ENCODE measurements at places on chromosomes 16 and 17.

DNA sequence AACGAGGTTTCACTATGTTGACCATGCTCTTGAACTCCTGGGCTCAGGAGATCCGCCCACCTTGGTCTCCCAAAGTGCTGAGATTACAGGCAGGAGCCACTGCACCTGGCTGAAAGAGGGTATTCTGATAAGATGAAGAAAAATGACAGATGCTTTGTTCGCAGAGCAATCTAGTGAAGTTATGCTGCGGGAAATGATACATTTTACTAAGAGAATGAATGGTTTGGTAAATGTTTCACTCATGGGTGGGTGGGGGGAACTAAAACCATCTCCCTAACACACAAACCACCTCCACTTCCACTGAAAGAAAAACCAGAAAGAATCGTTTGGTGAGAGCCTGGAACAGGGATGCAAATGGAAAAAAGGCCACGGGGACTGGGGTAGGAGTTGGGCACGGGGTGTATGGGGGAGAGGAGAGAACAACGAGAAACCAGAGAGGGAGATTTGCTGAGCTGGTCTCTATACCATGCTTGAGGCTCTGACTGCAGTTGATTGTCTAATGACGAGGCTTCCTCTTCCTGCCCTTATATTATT, 19.0 kb upstream of the XYLT2 start:
- DNase-seq = no peak

DNA sequence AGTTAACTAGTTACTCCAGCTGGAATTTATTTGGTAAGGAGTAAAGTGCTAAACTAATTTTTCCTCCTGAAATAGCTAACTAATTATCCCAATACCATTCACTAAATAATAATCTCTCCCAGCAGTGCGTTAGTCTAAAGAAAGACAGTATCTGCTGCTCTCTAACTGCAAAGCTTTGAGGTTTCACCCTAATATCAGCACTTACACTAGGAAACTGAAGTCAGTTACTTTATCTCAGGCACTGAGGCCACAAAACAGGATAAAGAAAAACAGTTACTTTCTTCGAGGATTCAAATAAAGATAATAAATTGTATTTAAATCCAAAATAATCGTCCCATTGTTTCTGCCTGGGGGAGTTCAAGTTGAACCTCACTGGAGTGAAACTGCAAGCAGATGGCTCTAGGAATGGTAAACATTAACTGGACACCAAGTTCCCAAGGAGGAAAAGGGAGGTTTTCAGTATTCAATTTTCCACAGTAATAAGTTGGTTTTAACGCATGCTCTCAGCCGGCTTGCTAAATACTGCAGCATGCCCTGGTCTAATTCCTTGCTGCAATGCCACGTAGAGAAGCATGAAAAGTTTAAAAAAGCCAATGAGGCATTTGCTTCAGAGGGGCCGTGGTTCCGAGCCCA, 20.0 kb upstream of the FOXJ1 start:
- DNase-seq = no peak

GRCh38 chr16:52843381-52843780, 209.3 kb downstream of the CHD9NB start:
- no peak for DNase-seq

DNA sequence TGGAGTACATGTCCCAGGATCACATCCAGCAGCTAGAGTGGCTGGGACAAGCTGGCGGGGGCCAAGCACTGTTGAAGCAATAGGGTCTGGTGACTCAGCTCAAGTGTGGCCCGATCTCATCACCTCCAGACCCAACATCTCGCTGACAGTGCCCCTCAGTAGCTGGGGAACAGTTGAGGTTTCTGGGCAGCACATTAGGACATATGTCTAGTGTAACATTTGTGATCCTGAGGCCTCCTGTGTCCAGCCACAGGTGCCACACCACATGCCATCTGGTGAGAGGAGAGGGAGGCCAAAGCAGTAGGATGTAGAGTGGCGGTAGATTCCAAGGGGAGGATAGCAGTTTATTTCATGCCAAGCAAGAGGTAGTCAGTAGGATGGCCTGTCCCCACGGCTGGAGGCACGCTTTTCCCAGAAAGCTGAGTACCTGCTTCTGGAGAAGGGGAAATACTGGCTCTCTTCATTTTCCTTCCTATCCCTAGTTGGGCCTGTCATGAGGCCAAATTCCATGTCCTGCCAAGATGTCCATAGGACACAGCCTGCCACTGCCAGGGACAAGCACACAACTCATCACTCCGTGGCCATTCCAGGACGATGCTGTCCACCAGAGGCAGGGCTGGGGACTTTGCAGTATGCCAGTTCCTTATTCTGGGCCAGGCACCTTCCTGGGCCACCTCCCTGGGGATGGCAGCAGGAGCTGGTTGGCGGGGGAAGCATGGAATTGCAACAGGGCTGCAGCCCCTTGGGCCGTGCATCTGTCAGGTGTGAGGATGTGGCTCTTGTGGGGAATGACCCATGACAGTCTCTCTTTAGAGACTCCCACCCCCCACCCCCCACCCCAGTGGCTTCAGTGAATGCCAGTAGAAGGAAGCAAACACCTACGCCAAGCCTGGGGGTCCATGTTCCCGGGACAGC, 24.0 kb downstream of the GGA3 start:
- no peak for DNase-seq

- DNase-seq = no peak
Measured at GRCh38 chr16:74625500-74626350, 18.8 kb upstream of the GLG1 start.

DNA sequence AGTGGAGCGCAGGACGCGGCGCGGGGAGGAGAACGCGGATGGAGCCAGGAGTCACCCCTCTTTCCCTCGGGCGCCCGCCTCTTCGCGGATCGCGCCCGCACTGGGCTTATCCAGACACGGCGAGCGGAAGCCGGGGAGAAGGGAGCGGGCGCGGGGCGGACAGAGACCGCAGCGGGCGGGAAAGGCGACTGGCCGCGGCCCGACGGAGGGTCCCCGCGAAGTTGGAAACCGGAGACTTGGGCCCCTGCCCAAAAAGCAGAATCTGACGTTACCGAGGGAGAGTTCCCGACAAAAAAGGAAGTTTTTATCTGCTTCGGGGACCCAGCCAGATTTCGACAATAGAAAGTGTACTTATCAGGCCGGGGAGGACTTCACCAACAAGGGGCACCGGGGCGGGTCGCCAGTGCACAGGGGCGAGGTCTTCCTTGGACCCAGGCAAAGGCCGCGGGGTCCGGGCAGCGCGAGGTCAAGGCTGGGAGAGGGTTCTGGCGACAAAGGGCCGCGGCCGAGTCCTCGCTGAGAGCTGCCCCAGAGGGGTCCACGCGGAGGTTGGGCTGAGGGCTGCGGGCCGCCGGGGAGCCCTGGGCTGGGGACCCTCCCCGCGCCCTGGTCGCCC, 519 bp downstream of the ST6GALNAC2 start:
- no peak for DNase-seq

DNA sequence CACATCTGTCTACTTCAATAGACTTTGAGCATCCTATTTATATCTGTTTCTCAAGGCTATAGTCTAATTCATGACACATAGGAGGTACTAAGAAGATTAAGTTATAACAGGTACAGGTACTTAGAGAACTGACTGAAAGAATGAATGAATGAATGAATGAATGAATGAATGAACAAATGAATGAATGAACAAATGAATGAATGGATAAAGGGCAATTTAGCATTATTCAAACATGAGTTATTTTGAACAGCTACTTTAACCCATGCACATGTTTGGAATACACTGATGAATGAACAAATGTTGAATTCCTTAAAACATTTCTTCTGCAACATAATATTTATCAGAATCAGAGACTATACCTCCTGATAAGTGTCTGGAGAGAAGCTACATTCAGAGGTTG, 1165.6 kb upstream of the CDH8 start:
- no peak for DNase-seq

DNA sequence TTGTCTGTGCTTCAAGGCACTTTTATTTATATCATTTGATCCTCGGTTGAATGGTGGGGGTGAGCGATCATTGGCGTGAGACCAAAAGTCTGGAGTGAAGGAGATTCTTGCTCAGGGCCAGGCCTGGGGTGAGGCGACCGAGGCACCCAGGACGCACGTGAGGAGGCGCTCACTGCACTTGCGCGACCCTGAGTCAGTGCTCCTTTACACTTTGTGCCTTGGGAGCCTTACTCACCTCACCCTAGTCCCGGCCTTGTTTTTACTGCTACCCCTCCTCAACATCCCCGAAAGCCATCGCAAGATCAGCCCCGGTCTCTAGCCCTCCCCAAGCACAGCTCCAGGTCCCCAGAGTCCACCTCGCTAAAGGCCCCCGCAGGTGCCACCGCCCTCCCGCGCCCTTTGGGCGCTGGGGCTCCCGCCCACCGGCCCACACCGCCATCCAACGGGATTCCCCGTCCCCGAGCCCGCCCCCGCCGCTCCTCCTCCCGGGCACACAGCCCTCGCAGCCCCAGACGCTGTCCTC, 496 bp downstream of the EZH1 start:
- DNase-seq = peak; percentile 57

DNA sequence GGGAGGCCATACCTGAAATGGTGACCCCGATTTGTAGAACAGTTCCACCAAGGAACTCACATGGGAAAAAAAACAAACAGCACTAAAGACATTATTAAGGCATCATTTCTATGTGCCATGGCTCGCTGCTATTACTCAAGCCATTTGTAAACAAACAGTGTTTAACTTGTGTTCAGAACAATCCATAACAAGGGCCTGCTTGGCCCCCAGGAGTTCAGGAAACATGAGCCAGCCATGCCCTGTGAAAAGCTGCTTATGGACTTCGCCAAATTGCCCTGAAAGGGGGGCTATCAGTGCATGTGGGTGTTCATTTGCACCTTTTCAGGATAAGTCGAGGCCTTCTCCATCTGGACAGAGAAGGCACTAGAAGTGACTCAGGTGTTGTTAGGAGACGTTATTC, 8.0 kb downstream of the POLR3K start:
- DNase-seq = no peak

GRCh38 chr17:17790637-17791464, 45.9 kb downstream of the SREBF1 start:
- DNase-seq = no peak

DNA sequence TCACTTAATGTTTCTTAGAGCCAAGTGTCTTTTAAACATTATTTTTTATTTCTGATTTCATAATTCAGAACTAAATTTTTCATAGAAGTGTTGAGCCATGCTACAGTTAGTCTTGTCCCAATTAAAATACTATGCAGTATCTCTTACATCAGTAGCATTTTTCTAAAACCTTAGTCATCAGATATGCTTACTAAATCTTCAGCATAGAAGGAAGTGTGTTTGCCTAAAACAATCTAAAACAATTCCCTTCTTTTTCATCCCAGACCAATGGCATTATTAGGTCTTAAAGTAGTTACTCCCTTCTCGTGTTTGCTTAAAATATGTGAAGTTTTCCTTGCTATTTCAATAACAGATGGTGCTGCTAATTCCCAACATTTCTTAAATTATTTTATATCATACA, 13.6 kb upstream of the BCAS3 start:
- DNase-seq = no peak

GRCh38 chr17:29341726-29342125, 47.8 kb upstream of the NUFIP2 start:
- DNase-seq = no peak

DNA sequence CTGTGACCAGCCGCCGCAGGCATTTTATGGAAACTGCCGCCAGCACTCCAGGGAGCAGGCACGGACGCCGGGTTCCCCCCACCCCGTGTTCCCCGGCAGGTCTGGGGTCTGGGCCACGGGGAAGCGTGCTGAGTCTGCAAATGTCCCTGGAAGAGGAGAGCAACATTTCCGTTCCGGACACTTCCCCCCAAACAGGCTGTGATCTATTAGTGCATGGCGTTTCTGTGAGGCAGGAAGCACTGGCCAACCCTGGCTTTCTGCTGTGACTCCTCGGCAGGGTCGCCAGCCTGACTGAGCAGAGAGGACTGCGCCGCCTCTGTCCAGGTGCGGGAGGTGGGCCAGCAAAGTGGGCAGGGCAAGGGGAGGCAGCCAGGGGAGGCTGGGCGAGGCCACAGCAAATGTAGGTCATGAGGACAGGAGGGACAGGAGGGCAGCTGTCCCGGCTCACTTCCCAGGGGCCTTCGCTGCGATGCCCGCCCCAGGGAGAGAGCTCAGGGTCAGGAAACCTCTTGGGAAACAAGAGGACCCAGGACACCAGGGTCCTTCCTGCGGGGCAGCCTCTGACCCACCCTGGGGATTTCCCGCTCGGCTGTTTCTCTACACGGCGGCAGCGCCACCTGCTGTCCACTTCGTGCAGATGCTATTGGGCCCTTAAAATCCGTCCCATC, 9.5 kb downstream of the FOXF1 start:
- DNase-seq = no peak

- peak; percentile 89 for DNase-seq
Measured at GRCh38 chr16:10738231-10739077, 5.2 kb upstream of the NUBP1 start.

DNA sequence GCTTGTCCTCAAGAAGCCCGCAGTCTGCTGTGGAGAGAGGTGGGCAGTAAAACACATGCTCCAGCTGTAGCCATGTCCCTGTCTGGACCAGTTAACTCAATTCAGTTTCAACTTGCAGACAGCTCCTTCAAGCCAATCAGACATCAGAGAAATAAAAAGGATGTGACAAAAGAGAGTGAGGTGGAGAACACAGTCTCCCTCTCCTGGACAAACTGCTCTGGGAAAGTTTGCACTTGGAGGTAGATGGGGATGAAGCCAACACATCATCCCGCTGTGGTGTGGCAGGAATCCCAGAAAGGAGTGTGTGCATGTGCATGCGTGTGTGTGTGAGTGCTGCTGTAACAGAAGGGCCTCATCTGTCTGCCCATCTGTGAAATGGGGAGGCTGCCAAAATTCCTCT, 358.6 kb upstream of the ASIC2 start:
- DNase-seq = no peak

DNA sequence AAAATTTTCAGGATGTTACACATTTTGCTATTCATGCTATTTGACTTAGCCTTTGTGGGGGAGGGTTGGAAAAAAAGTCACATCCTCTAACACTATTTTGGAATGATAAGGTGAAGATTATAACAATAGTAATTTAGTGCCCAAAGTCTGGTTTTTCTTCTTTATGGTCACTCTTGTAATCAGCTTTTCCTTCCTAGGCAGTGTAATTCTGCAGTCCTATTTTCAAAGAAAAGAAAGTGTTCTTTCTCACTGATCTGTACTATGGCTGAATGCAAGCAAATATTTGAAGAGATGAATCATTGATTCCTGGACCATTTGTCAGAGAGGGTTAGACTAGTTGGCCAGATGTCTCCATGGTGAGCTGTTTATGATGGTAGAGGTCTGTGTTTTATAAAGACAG, 8.4 kb downstream of the RSPRY1 start:
- DNase-seq = no peak

- DNase-seq = no peak
Measured at GRCh38 chr17:68347380-68347779, 56.1 kb downstream of the ARSG start.

GRCh38 chr17:15740570-15741120, 8.6 kb downstream of the TBC1D26 start:
- no peak for DNase-seq

DNA sequence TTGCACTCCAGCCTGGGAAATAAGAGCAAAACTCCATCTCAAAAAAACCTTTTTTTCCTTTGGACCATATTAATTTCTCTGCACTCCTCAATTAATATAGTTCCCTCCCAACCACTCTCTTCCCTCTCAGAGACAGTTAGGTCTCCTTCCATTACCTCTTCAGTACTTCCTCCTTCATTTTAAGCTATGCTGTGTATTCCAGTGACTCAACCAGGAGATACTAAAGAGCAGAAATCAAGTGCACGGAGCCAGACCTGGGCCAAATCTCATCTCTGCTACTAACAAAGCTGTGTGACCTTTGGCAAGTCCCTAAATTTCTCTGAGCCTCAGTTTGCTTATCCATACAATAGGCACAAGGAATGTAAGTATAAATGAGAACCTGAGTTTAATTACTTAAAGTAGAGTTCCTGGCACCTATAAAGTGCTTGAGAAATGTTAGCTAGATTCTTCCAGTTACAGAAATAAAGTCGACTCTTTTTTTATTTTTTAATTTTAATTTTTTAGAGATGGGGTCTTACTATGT, 8.5 kb downstream of the PECAM1 start:
- DNase-seq = no peak

Data from globus pallidus (tissue), 1 donor.